ENCODE measurements at places on chromosomes 6 and 20.
A peak's percentile ranks its signal among the peaks of the same experiment; 100 is the strongest.

GRCh38 chr6:36834576-36835341 is 4.5 kb downstream of the CPNE5 start:
- no peak for DNase-seq

DNA sequence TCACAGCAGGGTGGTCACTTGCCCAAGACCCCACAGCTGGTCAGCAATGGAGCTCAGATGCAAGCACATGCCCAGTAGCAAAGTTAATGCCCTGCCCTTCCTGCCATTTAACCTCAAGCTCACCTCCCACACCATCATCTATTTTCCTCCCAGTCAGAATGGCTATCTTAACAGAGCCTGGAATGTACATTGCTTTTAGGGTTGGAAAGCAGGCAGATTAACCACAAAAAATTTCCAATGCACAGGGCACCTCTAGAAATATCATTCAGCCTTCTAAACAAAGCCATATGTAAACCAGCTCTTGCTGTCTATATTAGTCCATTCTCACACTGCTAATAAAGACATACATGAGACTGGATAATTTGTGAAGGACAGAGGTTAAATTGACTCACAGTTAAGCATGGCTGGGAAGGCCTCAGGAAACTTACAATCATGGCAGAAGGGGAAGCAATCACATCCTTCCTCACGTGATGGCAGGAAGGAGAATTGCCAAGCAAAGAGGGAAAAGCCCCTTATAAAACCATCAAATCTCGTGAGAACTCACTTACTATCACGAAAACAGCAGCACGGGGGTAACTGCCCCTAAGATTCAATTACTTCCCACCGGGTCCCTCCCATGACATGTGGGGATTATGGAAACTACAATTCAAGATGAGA is 106.9 kb downstream of the FYN start:
- DNase-seq: peak; percentile 87

- no peak for DNase-seq
Observed at GRCh38 chr6:90936286-90936685, 349.4 kb upstream of the MAP3K7 start.

GRCh38 chr6:38153798-38154345 is 334.3 kb downstream of the ZFAND3 start:
- no peak for DNase-seq

DNA sequence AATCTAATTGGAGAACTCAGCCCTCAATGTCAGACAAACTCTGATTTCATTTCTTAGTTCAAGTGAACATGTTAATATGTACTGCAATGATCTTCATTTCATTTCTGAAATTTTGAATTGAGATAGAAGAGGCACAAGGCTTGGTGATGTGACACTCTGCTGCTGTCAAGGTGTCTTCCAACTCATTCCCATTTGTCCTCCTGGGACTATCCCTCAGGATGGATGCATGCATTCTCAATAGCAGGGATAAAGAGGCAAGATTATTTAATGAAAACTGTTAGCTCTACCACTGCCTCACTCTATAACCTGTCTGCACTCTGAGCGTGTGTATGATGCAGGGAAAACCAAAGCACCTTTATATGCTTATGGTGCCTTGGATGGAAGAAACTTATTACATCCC is 78.7 kb downstream of the PLCB1 start:
- DNase-seq: no peak
